CD4-positive, alpha-beta T cell (primary cell): ENCODE measurements at places on chromosomes 5 and 9.
A peak's percentile ranks its signal among the peaks of the same experiment; 100 is the strongest.

DNA sequence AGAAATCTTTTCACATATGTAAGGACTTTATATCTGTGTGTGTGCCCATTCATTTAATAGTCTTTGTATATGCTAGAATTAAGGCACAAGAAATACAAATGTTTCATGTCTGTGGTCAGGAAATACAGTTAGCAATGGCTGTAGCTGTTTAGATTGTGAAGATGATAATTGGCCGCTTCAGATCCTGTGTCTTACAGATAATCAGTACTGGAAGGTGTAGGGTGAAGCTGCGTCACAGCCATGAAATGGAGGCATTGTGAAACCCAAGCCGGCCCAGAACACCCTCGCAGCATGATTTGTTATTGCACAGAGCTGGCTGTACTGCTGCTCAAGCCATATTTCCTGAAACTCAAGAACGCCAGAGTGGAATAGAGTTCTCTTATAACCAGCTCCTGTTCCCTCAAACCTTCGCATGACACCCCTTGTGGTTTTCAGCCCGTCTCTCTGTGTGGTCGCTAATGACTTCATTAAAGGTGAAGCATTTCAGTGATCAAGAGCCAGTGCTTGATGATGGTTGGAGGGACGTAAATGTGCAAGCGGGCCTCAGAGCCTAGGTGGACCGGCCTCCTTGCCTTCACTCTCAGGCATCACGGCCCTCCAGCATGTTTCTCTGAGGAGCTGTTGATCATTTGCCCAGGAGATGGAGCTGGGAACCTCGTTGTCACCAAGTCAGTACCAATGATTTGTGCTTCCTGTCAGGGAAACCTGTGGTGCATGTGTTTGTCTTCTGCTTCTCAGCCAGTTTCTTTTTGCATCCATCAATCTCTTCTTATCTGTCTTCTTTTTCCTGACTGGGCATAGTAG, 80.1 kb downstream of the F2RL2 start:
- DNase-seq = peak; percentile 57

DNA sequence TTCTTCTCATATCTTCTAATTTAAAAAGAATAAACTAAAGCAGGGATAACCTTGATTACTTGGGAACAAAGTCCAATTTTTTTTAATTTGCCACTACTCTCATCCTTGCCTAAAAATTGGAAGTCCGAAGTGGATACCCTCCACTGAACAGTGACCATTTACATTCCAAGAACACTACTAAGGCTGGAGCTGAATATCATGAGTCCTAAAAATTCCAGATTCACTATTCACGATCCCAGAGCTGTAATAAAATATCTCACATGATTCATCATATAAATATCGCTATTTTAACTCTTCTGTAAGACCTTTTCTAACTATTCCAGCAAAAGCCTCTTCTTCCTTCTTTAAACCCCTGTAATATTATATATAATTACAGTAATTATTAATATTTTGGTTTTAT, 57.4 kb downstream of the ATPSCKMT start:
- no peak for DNase-seq

GRCh38 chr5:146339715-146340259, 1.1 kb downstream of the POU4F3 start:
- DNase-seq = no peak

DNA sequence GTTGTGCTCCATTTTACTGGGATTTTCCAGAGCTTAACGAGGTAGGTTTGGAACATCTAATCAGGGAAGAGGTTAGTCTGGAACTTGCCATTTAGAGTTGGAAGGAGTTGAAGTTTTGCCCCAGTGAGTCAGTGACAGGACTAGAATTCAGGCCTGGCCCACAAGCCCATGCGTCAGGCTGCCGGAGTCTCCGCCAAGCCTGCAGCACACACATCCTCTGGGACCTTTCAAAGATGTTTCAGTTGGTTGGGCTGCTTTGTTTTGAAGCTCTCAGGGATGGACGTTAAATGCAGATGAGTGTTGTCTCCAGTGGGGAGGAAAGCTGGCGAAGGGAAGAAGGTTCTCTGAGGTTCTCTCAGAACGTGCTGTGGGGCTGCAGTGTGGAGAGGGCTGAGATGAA, 147.0 kb downstream of the PSAT1 start:
- no peak for DNase-seq

DNA sequence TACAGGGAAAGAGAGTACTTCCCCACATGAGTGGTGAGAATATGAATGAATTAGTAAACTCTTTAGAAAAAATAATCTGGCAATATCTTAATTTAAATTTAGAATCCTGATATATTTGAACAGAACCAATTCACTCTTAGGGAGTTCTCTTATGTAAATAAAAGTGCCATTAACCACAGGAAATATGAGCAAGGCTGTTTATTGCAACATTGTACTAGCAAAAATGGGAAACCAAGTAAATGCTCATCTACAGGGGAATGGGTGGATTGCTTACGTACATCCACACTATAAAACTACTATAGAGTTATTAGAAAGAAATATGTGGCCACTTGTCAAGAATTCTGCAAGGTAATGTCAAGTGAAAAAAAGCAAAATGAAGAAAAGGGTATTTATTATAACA, 274.5 kb downstream of the TLE1 start:
- DNase-seq = no peak

DNA sequence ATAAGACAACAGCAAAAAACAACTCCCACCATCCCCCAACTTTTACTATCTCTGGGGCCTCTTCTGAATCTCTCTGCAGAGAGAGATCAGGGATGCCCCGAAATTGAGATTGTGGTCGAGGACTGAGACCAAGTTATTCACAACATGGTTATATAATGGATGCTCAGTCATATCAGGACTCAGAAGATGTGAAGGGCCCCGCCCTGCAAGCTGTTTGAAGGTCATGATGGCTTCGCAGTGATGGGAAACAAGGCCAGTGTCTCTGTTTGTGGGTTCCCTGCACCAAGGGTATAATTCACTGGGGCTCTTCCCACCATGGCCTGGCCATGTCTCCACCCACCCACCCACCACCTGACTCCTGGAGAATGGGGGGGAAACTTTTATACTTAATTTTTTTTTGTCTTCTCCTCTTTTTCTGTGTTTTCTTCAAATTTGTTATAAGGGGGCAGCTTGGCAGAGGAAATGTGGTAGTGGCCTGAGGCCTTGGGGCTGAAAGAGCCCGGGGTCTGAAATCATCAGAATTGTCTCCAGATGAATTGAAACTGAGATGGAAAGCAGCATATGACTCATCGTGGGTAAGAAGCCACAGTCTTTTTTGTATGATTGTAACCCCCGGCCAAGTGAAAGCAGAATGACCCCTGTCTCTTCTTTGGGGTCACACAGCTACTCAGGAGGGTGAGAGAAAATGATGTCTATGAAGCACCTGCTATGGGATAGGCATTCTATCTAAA, 15.0 kb upstream of the TEX48 start:
- DNase-seq = no peak
